Mammary microvascular endothelial cell (primary cell): ENCODE measurements at places on chromosomes 2 and 18. TPM values are rescaled to one million over a fixed set of nuclear protein-coding genes. Genes with fewer than 3 reads are reported as not detected.

C2orf78 gene
- total RNA-seq, result not detected in 2 replicates

DNER gene
- 2.1 and 2.6 TPM in 2 replicates for total RNA-seq

HOXD4 gene
- 2.9 and 3.8 TPM in 2 replicates for total RNA-seq

HOXD9 gene
- total RNA-seq, result 13.6 and 17.2 TPM in 2 replicates

VWC2L gene
- total RNA-seq, result not detected in 2 replicates

SERPINB11 gene
- not detected in 2 replicates for total RNA-seq

CYS1 gene
- total RNA-seq, result 1.3 TPM in 1 of 2 replicates, not detected in the other

SPR gene
- total RNA-seq, result 37.6 and 38.9 TPM in 2 replicates

LTBP1 gene
- 27.4 and 27.5 TPM in 2 replicates for total RNA-seq

DES gene
- total RNA-seq, result not detected in 2 replicates

PKP4 gene
- total RNA-seq, result 29.5 and 31.3 TPM in 2 replicates

VWA3B gene
- total RNA-seq, result not detected in 2 replicates

MAL gene
- total RNA-seq, result not detected in 2 replicates

C2orf80 gene
- not detected in 2 replicates for total RNA-seq

WDR12 gene
- total RNA-seq, result 22.8 and 30.5 TPM in 2 replicates

CTLA4 gene
- 0.30 TPM in 1 of 2 replicates, not detected in the other for total RNA-seq

ECEL1 gene
- not detected in 2 replicates for total RNA-seq
